ENCODE measurements at places on chromosomes 2 and 18.

DNA sequence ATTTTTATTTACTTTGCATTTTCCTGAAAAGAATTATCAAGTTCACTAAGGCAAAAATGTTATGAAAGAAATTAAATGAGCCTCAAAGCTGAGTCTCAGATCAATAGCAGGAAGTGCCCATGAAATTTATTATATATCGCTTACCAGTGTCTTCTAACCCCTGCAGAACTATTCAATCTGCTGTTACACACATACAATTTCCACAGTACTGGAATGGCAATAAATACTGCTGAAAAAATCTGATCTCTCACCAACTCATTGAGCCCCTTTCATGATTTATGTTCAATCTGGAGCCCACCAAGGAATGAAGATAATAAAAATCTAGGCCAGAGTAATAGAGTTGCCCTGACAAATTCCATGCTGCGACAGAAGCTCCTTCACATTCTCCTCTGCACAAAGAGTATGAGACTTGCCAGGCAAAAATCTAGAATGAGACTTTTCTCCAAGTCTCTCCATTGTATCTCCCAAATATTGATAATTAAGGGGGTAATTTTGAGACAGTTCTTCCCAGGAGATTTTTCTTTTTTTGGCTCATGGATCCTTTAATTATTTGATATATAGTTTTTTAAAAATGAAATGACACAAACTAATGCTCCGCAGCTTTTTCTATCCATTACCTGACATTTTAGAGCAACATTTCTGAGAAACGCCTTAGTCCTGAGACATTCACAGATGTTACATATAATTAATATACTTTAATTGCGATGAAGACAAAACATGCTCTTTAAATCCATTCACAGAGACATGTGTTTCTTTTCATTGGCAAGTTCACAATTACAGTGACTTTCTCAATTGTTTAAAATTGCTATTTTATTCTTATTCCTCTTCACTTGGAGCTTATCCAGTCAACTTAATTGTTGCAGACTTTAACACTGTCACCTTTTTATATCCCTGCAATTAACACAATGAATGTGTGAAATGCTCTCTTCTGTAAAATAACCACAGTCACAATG, 1020.4 kb downstream of the CBLN2 start:
- no peak for DNase-seq

GRCh38 chr2:5766056-5766455, 73.9 kb downstream of the SOX11 start:
- no peak for DNase-seq

GRCh38 chr2:27171351-27171848, 22.6 kb downstream of the TCF23 start:
- no peak for DNase-seq

GRCh38 chr2:113985554-113986397, 95.9 kb downstream of the ACTR3 start:
- no peak for DNase-seq

DNA sequence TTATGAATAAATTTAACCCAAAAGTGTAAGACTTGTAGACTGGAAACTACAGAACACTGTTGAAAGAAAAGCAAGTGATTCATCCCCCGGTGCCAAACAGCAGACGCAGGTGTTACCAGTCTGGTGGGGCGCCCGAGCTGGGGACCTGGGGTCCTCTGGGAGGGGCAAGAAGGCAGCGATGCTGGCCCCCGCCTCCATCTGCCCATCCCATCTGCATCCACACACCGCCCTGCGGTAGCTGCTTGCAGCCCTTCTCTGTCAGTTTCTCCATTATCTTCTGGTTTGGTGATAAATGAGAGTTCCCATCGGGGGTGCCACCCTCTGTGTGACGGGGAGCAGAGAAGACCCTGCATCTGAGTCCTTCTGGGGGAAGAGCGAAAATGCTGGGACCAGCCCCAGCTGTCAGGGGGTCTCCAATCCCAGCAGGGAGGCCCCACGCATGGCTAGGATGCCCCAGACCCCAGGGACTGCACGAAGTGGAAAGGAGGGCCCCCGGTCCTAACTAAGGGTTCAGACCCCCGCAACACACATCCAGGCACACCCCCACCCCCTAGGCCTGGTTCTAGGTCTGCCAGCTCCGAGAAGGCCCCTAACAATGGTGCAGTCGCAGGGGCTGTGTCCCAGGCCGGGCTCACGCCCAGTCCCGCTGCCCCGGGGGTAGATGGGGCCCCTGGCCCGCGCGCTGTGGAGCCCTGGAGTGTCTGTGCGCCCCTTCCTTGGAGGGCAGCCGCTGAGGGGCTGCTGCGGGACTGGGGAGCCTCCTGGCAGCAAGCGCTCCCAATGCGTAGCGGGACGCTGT, 686 bp upstream of the RGPD8 start:
- no peak for DNase-seq

- no peak for DNase-seq
These were observed 161.3 kb downstream of the HNMT start for GRCh38 chr2:138125306-138126288.

DNA sequence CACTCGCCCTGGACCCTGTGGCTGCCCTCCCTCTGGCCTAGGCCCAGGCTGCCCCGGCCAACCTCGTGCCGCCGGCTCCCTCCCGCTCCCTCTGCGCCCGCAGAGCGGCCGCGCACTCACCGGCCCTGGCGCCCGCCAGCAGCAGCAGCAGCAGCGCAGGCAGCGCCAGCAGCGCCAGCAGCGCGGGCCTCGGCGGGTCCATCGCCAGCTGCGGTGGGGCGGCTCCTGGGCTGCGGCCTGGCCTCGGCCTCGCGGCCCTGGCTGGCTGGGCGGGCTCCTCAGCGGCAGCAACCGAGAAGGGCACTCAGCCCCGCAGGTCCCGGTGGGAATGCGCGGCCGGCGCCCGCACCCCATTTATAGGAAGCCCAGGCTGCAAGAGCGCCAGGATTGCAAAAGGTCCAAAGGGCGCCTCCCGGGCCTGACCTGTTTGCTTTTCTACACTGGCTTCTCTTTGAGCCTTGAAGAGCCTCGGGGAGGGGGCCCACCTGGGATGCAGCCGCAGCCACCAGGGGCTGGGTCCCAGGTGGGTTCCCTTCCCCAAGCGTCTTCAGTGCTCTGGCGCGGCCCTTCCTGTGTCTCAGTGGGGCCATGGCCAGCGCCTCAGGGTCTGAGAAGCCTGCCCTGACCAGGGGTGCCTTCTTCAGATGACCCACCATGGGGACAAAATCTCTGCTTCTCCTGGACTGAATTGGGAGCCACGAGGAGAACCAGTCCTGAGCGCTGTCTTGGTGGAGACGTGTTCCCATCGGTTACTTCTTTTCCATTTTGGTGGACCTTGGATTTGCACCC, at the start of gene APOB:
Gene APOB (minus strand): TSS at position 330 of the 789 bp plus-strand sequence. CDS start 128 bp downstream, at position 202.
- peak; percentile 75 for DNase-seq

DNA sequence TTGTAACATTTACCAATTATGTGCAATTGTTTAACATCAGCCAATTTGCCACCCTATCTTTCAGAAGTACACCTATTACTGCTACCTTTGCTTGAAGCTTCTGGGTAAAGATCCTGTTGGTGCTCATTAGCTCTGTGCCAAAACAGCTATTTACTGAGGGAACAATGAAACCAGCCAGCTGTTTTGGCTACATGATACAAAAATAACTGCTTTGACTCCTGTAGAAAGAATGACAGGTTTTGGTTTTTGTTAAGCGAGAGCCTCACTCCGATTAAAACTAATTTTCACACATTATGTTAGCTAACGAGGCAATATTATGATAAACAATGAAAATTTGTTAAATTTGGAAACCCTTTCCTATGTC, 907.0 kb downstream of the EPHA4 start:
- no peak for DNase-seq

- peak; percentile 78 for DNase-seq
These were observed 55.3 kb upstream of the LAPTM4A start for GRCh38 chr2:20106746-20107145.

- no peak for DNase-seq
These were observed 140.3 kb downstream of the TRIB2 start for GRCh38 chr2:12856934-12857601.

DNA sequence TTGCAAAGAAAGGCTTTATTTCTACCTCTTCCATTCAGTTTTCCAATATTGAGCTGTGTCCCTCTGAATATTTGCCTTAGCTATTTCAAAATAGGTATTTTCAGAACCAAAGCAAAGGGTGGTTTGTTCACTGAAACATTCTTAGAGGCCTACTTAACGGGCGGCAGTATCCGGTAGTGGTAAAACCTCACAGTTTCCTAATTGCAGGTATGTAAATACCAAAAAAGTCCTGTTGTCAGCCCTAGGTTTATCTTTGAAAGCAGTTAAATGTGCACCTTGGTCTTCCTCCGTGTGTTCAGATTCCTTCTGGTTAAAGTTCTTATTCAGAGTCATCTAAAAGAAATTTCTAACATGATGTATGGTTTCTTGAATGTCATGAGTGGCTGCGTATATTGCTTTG, 38.9 kb downstream of the CCNT2 start:
- DNase-seq, result no peak

GRCh38 chr2:60469536-60470317, 83.7 kb downstream of the BCL11A start:
- DNase-seq, result no peak

- peak; percentile 70 for DNase-seq
These were observed 71.3 kb upstream of the PID1 start for GRCh38 chr2:229342376-229342775.
